Lung (tissue), 17 donors: ENCODE measurements at places on chromosomes 3 and 15. TPM values are rescaled to one million over a fixed set of nuclear protein-coding genes. Genes with fewer than 3 reads are reported as not detected.
A peak's percentile ranks its signal among the peaks of the same experiment; 100 is the strongest.

DNA sequence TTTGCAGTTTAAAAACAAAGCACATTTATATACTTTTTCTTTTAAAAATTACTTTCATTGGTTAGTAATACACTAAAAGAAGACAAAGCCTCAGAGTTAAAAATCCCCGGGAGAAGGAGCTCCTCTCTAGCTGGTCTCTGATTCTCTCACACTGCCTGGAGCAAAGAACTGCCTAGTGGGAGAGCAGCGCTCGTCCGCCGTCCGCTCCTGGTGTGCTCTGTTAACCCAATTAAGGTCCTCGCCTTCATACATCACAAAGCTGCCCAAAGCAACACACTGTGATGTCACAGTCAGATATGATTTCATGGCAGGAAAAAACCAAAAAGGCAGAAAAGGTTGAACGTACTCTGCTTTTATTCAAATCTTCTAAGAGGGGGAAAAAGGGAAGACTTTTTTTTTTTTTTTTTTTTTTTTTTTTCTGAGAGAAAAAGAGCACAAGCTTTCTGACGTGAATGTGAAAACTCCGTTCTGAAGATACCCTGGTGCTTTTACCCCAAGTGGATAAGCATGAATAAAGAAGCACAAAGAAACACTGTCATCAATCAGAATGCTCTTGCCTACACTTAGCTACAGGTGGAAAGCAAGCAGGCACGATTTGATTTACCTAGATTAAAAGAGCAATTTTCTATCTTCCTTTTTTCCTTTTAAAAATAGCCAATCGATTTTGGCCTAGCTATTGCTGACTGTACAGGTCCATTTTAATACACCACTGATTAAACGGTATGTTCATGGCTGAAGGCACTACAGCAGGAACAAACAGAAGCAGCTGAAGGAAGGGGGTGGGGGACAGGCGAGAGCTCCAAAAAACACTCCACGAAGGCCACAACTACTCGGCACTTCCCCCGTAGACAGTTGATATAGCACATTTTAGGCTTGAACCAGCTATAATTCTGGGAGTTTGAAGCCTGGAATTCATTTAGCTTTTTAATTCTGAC is 115.2 kb downstream of the TIGIT start:
- H3K4me1 ChIP-seq, result peaks cover 25% of the 10 kb centered on the region
- DNase-seq, result no peak
- no peaks in the 10 kb centered on the region for H3K27me3 ChIP-seq
- H3K4me3 ChIP-seq, result no peak overlapping the region
- H3K27ac ChIP-seq, result no peak overlapping the region

- no peak overlapping the region for H3K4me3 ChIP-seq
- H3K36me3 ChIP-seq, result peaks cover 4% of the 10 kb centered on the region
- no peak overlapping the region for H3K27ac ChIP-seq
- no peak for DNase-seq
- H3K4me1 ChIP-seq, result peaks cover 19% of the 10 kb centered on the region
- no peaks in the 10 kb centered on the region for H3K27me3 ChIP-seq
Observed at GRCh38 chr3:50628601-50629000, 11.7 kb downstream of the MAPKAPK3 start.

GRCh38 chr15:36358523-36358922 is 220.9 kb upstream of the CDIN1 start:
- H3K4me1 ChIP-seq, result peaks cover 5% of the 10 kb centered on the region
- no peaks in the 10 kb centered on the region for H3K36me3 ChIP-seq
- H3K27me3 ChIP-seq, result no peaks in the 10 kb centered on the region
- no peak overlapping the region for H3K4me3 ChIP-seq

DNA sequence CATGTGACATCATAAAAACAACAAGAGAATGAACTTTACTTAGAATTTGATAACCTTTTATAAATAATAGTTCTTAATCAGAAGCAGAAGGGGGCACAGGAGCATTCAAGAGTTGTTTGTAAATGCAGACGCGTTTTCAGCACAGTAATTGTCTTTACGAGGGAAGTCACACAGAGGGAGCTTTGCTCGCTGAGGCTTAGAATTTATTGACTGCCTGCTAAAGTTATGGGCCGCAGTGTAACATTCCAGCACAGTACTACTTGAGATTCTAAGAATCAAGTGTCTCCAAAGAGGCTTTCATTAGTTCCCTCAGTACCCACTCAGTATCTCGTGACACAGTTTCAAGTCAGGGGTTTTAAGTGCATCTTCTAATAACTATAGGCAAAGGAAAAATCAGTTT is 288.7 kb downstream of the NR2F2 start:
- H3K27me3 ChIP-seq, result no peaks in the 10 kb centered on the region
- H3K27ac ChIP-seq, result no peak overlapping the region
- H3K4me3 ChIP-seq, result no peak overlapping the region
- peak; percentile 24 for DNase-seq
- H3K4me1 ChIP-seq, result no peaks in the 10 kb centered on the region

- no peaks in the 10 kb centered on the region for H3K36me3 ChIP-seq
- H3K4me3 ChIP-seq, result no peak overlapping the region
- no peaks in the 10 kb centered on the region for H3K27me3 ChIP-seq
- H3K4me1 ChIP-seq, result no peaks in the 10 kb centered on the region
- H3K27ac ChIP-seq, result no peak overlapping the region
- DNase-seq, result no peak
Observed at GRCh38 chr15:97129674-97130073, 799.2 kb downstream of the NR2F2 start.

DNA sequence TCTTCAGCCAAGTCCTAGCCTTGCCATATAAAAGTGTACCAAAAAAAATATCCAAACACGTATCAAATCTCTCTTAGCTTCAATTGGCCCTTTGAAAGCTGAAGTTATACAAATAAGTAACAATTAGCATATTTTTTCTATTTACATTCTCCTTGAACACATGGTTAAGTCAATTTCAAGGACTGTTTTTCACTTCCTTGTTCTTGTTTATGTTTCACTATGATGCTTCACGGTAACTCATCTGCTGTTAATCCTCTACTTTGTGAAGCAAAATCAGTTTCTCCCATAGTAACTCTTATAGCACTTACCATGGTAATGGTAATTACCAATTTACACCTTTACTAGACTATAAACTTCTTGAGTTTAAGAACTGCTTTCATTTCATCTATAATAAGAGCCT is 10.6 kb upstream of the SPRED1 start:
- H3K36me3 ChIP-seq, result no peaks in the 10 kb centered on the region
- DNase-seq, result no peak
- H3K27ac ChIP-seq, result no peak overlapping the region

DNA sequence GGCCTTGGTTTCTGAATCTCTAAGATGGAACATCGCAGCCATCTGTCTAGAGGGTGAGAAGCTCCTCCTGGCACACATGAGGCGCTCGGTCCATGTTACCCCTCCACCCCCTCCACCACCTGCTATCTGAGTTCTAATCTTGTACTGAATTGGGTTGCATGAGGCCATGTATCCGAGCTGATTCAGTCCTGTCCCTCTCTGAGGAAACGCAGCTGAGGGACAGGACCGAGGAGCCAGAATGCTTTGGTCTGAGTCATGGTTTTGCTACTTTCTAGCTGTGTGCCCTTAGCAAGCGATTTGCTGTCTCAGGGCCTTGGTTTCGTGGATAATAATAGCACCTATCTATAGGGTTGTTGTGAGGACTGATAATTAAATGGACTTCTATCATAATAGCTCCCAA is 87.8 kb upstream of the SEC13 start:
- no peaks in the 10 kb centered on the region for H3K4me1 ChIP-seq
- no peak overlapping the region for H3K4me3 ChIP-seq
- no peak for DNase-seq
- H3K27me3 ChIP-seq, result no peaks in the 10 kb centered on the region
- H3K36me3 ChIP-seq, result no peaks in the 10 kb centered on the region

Gene SH2D7
- total RNA-seq, result not detected

- no peak for DNase-seq
- no peaks in the 10 kb centered on the region for H3K27me3 ChIP-seq
- no peaks in the 10 kb centered on the region for H3K4me1 ChIP-seq
- H3K27ac ChIP-seq, result no peak overlapping the region
- H3K4me3 ChIP-seq, result no peak overlapping the region
- H3K36me3 ChIP-seq, result no peaks in the 10 kb centered on the region
Observed at GRCh38 chr3:13103416-13104058, 30.3 kb upstream of the IQSEC1 start.

Gene C3orf85
- not detected for total RNA-seq

Gene TEX55
- total RNA-seq, result not detected

DNA sequence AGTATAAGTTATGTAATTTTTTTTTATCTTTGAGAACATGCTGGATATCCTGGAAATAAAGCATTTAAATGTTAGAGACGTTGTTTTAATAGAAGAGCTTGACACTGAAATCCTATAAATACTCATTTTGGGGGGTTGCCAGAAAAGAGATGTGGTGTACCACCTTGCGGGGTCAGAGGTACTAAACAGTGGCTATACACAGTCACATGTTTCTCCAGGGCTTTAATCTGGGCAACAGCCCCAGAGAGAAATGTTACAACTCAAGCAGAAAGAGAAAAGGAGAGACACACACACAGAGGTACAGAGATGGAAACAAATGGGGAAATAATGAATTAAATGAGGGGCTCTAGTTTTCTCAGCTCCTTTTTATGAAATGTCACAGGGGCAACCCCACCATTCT is 113.8 kb downstream of the SENP2 start:
- no peak overlapping the region for H3K4me3 ChIP-seq
- H3K27me3 ChIP-seq, result no peaks in the 10 kb centered on the region
- no peak overlapping the region for H3K27ac ChIP-seq
- peaks cover 20% of the 10 kb centered on the region for H3K4me1 ChIP-seq

DNA sequence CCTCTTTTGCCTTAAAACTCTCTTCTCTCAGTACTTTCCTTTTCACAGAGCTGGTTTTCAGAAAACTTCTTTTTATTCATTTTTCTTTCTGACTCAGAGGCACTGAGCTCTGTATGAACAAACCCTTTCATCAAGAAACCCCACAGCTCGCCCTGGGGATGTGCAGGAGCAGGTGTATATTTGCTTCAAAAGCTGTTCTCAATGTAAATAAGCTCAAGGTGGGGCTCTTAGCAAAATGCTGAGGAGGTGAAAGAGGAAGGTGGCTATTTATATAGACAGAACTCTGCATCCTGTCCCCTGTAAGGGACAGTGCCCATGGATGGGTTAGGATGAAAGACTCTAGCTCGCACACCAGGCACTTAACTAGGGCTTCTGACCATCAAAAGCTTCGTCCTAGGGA is 302.0 kb downstream of the WDR72 start:
- H3K27ac ChIP-seq, result no peak overlapping the region
- no peaks in the 10 kb centered on the region for H3K36me3 ChIP-seq
- no peaks in the 10 kb centered on the region for H3K27me3 ChIP-seq
- no peak overlapping the region for H3K4me3 ChIP-seq
- no peak for DNase-seq
- H3K4me1 ChIP-seq, result no peaks in the 10 kb centered on the region

Gene FES
- total RNA-seq, result 62.9 TPM
